ENCODE measurements at places on chromosomes 2 and 18.

DNA sequence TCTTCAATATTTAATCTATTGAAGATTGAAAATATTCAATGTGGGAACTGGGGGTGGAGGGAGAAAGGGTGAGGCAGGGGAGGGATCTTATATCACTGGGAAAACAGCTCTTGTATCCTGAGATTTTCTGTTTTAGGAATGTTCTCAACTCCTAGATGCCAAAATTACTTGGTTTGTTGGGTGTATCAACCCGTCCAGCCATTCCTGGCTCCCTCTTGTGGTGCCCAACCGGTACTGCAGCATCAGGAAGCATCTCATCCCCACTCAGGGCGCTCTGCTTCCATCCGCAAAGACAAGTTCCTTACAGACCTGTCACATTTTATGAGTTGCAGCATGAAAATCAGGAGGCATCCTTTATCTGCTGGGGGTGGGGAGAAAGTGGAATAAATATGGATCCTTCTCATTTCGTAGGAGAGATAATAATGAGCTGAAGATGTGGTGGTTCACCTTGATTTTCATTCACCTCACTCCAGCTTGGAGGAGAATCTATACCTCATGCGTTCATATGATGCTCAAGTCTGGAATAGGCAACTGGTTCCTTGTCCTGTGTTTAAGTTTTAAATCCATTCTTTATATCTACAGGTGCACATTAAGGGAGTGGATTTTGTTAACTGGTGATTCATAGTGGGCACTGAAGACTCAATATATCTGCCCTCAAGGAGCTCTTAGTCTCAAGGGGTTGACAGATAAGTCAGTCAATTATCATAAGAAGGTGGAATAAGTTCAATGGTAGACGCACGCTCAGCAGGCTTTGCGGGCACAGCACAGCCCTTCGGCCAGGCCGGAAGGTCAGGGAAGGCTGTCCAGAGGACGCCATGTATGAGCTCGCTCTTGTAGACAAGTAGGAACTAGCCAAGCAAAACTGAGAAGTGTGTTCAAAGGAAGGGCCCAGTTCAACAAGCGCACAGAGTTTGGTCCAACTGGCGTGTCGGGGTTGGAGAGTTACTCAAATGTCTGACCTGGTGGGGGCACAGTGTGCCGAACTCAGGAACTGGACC is 127.3 kb downstream of the RNF144A start:
- H3K4me3 ChIP-seq, result no peak overlapping the region
- H3K27me3 ChIP-seq, result no peaks in the 10 kb centered on the region

DNA sequence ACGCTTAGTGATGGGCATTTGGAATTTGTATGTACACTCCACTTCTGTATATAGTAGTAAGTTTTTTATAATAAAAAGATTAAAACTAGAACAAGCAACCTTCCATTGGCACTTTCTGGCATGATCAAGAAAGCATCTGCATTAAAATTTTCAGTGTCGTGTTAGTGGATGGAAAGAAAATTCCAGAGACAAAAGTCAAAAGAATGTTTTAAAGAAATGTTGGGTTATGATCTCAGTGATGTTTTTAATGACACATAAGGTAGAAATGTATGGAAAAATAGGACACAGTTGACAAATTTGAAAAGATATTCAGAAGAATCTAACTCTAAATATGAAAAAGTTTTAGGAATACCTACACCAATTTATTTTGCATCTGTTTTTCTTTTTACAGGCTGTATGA is 126.1 kb upstream of the FAM117B start:
- DNase-seq, result no peak
- H3K36me3 ChIP-seq, result no peaks in the 10 kb centered on the region
- no peaks in the 10 kb centered on the region for H3K27me3 ChIP-seq
- no peak overlapping the region for H3K27ac ChIP-seq
- peaks cover 6% of the 10 kb centered on the region for H3K4me1 ChIP-seq

GRCh38 chr2:234864506-234864905 is 87.3 kb upstream of the SH3BP4 start:
- no peaks in the 10 kb centered on the region for H3K36me3 ChIP-seq
- no peak overlapping the region for H3K4me3 ChIP-seq
- H3K27ac ChIP-seq, result no peak overlapping the region
- no peak for DNase-seq

DNA sequence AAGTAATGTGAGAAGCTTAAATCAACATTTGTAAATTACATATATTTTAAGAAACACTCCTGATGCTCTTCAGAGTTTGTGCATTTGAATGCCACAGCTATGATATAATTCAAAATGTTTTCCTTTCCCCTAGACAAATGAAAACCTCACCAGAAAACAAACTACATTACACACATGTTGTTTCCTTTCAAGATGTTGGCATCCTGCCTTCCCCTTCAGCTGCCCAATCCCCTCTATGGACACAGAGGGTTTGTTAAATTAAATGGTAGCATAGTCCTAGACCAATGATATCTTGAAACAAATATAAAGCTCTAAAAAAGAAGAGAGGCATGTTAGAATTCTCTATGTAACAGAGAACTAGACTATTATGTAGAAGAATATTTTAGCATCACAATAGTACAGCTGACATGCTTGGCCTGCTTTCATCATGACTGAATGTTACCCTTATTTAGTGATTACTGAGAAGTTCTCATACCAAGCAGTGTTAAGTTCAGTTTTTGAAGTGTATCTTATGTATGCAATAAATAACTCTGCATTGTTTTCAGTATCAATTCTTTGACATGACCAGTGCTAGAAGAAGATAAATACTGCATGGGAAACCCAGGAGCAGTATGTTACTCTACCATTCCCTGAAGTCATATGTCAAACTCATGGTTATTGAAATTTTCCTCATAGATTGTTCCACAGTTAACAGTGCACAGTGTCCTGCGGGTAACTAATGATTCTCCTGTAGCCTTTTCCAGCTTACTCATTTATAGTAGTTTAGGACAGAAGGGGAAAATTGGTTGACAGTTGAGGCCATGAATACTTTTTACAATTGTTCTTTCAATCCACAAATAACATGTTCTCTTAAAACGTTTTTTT is 316.3 kb upstream of the KCNJ3 start:
- H3K27ac ChIP-seq, result no peak overlapping the region
- no peak overlapping the region for H3K4me3 ChIP-seq
- no peaks in the 10 kb centered on the region for H3K36me3 ChIP-seq

- peak overlapping the region; percentile 96 for H3K27ac ChIP-seq
- H3K27me3 ChIP-seq, result no peaks in the 10 kb centered on the region
- H3K36me3 ChIP-seq, result no peaks in the 10 kb centered on the region
- H3K4me1 ChIP-seq, result no peaks in the 10 kb centered on the region
- H3K4me3 ChIP-seq, result peak overlapping the region; percentile 69
Measured at GRCh38 chr2:190535121-190535439, 558 bp upstream of the NEMP2 start.

- DNase-seq, result peak; percentile 77
- no peak overlapping the region for H3K27ac ChIP-seq
- no peak overlapping the region for H3K4me3 ChIP-seq
- H3K4me1 ChIP-seq, result peaks cover 25% of the 10 kb centered on the region
- no peaks in the 10 kb centered on the region for H3K27me3 ChIP-seq
Measured at GRCh38 chr2:120539937-120540718, 194.2 kb downstream of the INHBB start.

GRCh38 chr2:235091421-235091820 is 139.6 kb downstream of the SH3BP4 start:
- H3K27ac ChIP-seq, result no peak overlapping the region
- H3K4me3 ChIP-seq, result no peak overlapping the region
- no peak for DNase-seq
- peaks cover 20% of the 10 kb centered on the region for H3K4me1 ChIP-seq
- no peaks in the 10 kb centered on the region for H3K36me3 ChIP-seq
- H3K27me3 ChIP-seq, result no peaks in the 10 kb centered on the region

- DNase-seq, result no peak
- no peaks in the 10 kb centered on the region for H3K36me3 ChIP-seq
- no peaks in the 10 kb centered on the region for H3K27me3 ChIP-seq
- H3K4me3 ChIP-seq, result no peak overlapping the region
- no peak overlapping the region for H3K27ac ChIP-seq
- H3K4me1 ChIP-seq, result no peaks in the 10 kb centered on the region
Measured at GRCh38 chr2:155871940-155872339, 460.6 kb downstream of the NR4A2 start.

DNA sequence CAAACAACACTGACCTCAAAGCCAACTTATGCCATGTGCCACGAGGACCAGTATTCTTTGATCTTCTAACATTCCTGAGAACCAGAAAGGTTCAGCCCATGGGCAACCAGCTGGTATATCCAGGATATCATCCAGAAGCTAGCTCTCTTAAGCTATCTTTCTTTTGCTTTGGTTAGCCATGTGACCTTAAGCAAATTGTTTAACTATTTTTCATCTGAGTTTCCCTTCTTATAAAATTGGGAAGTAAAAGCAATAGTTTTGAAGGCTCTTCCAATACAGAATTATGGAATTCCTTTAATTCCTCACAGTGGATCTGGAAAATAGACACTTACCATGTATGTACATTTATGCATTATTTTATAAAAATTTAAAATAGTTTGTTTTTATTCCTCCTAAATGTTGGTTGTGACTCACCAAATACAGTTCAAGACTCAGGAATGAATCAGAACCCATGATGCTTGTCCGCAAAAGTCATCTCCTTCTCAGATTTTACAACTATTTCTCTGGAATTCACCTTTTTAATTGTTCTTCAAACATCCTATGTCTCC is 435.7 kb downstream of the ZEB2 start:
- H3K36me3 ChIP-seq, result no peaks in the 10 kb centered on the region
- H3K27me3 ChIP-seq, result no peaks in the 10 kb centered on the region
- no peak overlapping the region for H3K27ac ChIP-seq
- no peaks in the 10 kb centered on the region for H3K4me1 ChIP-seq
- H3K4me3 ChIP-seq, result no peak overlapping the region

DNA sequence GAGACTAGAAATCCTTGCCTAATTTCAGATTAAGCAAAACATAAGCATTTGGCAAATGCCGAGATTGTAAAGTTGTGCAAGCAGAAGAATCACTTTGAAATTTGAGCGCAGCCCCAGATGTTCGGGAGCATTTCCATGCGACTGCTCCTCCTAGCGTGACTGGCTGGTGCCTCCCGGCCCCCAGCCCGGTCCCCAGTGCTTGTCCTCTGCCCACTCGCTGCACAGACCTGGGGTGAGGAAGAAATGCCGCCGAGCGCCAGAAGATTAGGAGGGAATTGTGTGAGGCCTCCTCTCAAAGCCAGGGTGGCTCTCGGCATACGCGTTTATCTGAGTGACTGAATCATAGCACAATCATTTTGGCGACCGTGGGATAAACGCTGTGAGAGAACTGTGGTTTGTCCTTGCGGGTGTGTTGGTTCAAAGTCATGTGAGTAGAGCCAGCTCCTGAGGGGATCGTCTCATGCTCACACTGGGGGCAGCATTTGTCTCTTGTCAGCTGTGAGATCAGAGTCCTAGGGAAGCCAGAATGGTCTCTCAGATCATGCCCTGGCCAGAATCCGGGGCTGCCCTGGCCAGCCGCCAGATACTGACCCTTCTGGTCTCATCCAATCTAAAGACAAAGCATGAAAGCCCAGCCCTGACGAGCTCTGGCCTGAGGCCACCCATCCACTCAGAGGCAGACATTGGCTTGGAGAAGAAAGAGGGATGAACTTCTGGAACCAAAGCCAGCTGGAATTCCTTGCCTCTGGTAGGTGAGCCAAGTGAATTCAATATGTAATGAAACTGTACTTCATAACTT is 189.3 kb downstream of the SH3RF3 start:
- peak overlapping the region; percentile 81 for H3K27ac ChIP-seq
- H3K4me3 ChIP-seq, result peak overlapping the region; percentile 3
- DNase-seq, result peak; percentile 95

DNA sequence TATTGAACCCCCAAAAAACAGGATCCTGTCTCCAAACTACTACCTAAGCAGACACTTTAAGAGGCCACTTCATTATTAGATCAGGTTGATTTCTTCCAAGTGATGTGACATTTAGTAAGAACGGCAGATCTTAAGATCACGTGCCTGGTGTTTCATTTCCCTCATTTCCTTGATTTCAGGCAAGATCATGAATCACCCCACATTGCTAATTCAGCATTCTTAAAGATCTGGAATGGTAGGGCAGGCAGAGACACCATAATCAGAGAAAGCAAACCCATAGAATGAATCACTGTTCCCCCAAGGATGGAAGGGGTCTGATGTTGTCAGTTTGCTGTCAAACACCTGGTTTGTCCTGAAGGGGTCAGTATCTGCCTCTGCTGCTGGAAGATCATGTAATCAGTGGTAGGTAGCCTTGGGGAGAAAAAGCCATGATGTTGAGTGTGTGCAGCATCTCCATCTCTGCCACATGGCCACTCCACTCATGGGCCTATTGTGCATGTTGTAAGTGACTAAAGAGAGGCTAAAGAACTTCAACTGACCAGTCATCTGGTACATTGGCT is 133.9 kb downstream of the ARHGAP15 start:
- H3K27ac ChIP-seq, result no peak overlapping the region
- no peaks in the 10 kb centered on the region for H3K36me3 ChIP-seq
- H3K4me1 ChIP-seq, result no peaks in the 10 kb centered on the region
- no peaks in the 10 kb centered on the region for H3K27me3 ChIP-seq
- no peak overlapping the region for H3K4me3 ChIP-seq

- no peak overlapping the region for H3K27ac ChIP-seq
- no peak for DNase-seq
- no peaks in the 10 kb centered on the region for H3K36me3 ChIP-seq
- no peaks in the 10 kb centered on the region for H3K27me3 ChIP-seq
- H3K4me3 ChIP-seq, result no peak overlapping the region
- no peaks in the 10 kb centered on the region for H3K4me1 ChIP-seq
Measured at GRCh38 chr18:52313213-52313612, 26.8 kb upstream of the DCC start.

DNA sequence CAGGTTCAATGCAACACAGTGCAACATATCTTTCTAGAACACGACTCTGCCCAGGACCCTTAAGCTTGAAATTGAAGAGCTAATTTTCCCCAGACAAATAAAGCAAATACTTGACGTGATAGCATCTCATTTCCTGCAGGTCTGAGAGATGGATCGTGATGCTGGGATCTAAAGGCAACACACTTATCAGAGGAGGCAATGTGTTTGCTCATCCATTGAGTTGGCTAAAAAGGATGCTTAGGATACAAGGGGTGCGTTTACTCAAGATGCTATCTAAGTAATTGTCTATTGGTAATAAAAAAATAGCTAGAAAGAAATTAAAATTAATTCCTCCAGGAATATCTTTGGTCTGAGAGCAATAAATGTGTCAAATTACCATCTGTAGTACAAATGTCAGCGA is 129.0 kb downstream of the SOCS6 start:
- no peak overlapping the region for H3K4me3 ChIP-seq
- H3K4me1 ChIP-seq, result no peaks in the 10 kb centered on the region
- H3K27me3 ChIP-seq, result no peaks in the 10 kb centered on the region
- no peaks in the 10 kb centered on the region for H3K36me3 ChIP-seq

- no peaks in the 10 kb centered on the region for H3K36me3 ChIP-seq
- no peak overlapping the region for H3K4me3 ChIP-seq
- DNase-seq, result no peak
- no peak overlapping the region for H3K27ac ChIP-seq
Measured at GRCh38 chr2:181157326-181157725, 176.9 kb downstream of the UBE2E3 start.

- no peak for DNase-seq
- H3K4me3 ChIP-seq, result no peak overlapping the region
- H3K27me3 ChIP-seq, result no peaks in the 10 kb centered on the region
- no peaks in the 10 kb centered on the region for H3K36me3 ChIP-seq
Measured at GRCh38 chr2:9941196-9941995, 10.1 kb upstream of the GRHL1 start.

Measured in sigmoid colon (tissue), 7 donors.